MCF 10A (cell line): ENCODE measurements at places on chromosomes 7 and 10.

DNA sequence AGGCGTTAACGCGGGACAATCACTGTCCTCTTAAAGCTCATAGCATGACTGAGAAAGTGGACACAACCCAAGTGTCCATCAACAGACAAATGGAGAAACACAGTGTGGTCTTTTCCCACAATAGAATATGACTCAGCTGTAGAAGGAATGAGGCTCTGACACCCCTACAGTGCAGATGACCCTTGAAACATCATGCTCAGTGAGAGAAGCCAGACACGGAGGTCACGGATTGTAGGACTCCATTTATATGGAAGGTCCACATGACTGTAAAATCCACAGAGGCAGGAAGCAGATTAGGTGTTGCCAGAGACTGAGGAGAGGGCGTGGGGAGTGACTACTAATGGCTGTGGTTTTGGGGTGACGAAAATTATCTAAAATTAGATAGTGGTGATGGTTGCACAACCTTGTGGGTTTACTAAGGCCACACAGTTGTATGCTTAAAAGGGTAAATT is 6.1 kb upstream of the NCAPG2 start:
- peak; percentile 82 for DNase-seq

- no peak for DNase-seq
Measured at GRCh38 chr7:21526448-21526847, 16.4 kb upstream of the DNAH11 start.

- no peak for DNase-seq
Measured at GRCh38 chr7:55172881-55173609, 154.2 kb downstream of the EGFR start.

GRCh38 chr10:4678023-4678950 is 147.7 kb upstream of the AKR1E2 start:
- DNase-seq = peak; percentile 81

DNA sequence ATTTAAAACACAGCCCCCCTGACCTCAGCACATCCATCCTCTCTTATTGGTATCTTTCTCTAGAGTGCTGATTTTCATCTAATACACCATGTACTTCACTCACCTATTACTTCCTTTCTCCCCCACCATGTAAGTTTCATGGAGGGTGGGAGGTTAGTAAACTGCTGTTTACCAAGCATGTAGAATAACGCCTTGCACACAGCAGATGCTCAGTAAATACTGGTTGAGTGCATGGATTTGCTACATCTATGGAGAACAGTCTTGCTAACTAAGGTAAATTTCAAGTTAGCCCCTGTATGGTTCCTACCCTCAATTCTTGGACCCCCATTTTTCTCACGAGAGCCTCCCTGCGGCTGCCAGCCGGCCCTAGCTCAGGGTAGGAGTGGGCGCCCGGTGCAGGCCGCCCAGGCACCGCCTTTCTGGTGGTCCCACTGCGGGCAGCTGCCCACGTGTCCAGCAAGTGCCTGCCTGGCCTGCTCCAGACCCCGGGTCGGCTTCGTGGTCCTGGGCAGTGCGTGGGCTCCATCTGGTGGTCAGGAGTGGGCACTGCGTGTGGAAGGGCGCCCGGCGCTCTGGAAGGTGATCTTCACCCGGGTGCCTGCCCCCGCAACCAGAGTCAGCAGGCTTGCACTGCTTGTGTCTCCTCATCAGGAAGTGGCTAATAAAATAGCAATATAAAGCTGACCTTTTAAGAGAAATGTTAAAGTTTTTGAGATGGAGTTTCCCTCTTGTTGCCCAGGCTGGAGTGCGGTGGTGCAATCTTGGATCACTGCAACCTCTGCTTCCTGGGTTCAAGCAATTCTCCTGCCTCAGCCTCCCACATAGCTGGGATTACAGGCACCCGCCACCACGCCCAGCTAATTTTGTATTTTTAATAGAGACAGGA is 63.4 kb upstream of the DNAJB6 start:
- peak; percentile 67 for DNase-seq

- peak; percentile 94 for DNase-seq
Measured at GRCh38 chr10:72263613-72264241, 10.0 kb upstream of the DDIT4 start.

DNA sequence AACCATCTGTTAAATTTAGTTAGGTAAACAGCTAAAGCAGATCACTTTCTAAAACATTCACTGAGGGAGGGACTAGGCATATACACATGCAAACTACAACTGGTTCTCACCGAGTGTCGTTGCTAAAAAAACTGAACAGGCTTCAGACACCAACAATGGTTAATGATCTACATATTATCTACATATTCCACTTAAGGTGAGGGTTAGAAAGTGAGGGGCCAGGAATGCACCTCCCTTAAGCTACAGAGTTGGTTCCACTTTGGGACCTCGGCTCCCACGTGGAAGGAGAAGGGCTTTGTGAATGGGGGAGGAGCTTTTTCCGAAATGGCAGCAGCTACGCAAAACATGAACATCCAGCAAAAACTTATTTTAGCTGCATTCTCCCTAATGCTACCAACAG is 5.8 kb downstream of the CTBP2 start:
- DNase-seq = peak; percentile 41
